CD4-positive, alpha-beta T cell treated with Interleukin-15 for 4 hours (primary cell): ENCODE measurements at places on chromosomes 12 and 14.
A peak's percentile ranks its signal among the peaks of the same experiment; 100 is the strongest.

DNA sequence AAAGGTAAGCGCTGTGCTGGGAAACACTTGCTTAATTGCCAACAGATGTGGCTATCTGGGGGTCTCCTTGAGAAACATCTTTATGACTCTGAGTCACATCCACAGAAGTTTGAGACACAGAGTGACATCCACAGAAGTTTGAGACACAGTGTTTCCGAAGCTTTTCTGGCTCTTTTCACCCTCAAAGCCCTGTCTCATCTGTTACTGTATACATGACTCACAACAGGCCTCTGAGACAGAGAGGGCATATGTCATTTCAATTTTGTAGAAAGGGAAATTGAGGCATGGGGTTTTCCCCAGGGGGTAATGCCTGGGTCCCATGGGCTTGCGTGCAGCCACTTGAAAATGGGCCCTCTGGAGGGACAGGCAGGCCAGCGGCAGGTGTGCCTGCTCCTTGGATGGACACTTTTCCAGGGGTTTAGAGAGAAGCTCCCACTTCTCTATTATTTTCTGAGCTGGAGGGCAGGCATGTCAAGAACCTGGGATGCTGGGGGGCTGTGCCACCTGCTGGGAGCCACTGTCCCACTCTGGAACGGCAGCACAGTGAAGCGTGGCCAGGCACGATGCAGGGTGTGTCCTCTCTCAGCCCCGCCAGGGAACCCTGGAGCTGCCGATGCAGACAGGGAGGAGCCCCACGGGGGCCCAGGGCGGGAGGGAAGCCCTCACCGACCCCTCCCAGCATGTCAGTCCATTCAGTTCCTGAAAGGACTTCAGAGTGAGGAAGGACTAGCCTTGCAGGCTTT is 111.3 kb upstream of the FKBP4 start:
- no peak for DNase-seq

DNA sequence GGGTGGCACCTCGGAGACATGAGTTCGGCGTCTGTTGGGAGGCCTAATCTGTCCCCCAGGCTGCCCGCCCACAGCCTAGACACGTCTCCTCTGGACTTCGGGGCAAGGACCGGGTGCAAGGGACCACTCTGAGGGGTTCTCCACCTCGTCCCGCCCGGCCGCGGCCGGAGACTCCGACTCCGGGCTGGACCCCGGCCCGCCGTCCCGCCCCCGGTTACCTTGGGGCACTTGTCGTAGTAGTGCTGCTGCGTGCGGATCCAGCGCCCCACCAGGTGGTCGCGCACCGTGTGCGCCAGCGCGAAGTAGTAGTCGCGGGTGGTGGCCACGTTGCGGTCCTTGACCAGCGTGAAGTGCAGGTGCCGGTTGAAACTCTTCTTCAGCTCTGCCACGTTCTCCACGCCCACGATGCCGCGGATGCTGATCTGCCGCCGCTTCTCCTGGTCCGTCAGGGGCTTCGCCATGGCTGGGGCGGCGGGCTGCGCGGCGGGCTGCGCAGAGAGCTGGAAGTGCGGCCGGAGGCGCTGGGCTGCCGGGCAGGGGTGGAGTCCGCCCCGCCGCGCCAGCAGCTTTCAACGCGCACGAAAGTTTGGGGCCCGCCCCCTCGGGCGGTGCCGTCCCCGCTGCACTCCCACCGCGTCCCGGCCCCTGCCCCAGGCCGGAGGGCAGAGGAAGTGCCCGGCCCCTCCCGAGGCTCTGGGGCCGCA is at the start of gene PYGL:
Gene PYGL, minus strand, starts transcription at position 541 of the 704 bp plus-strand sequence. Its CDS starts 80 bp downstream, at position 461.
- DNase-seq: no peak

DNA sequence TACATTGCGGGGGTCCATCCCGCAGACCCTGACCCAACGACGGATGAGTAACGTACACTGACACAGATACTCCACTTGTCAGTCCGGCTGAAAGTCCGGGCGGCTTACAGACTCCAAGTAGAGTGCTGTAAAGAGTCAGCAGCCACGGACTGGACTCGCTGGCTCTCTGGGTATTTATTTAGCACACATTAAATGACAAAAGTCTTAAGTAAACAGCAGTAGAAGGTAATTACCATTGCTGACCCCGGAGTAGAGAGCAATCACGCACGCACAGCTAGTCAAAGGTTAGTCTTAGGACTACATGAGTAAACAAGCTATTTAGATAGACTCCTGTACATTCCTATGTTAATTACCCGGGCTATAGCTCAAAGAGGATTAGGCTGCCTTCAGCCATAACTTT is 780.9 kb downstream of the RPS29 start:
- DNase-seq: no peak

- DNase-seq: no peak
These were observed 821.8 kb downstream of the GALC start for GRCh38 chr14:87171141-87171540.

DNA sequence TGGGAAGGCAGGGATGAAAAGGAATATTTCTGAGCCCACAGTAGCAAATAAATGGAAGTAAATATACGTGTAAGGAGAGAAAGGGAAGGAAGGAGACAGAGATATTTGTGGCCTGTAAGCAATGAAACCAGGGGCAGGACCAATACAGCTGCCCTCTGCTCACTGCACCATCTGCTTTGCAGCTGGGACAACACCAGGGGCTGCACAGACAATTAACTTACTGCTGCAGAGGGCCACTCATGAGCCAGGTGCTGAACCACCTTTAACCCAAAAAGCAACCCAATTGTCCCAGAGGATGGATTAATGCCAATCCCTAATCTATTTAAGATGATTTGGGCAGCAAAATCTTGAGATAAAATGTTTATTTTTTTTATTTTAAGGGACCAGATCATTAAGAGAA is 30.6 kb upstream of the TMX1 start:
- DNase-seq: no peak

- no peak for DNase-seq
These were observed 10.9 kb downstream of the HIF1A start for GRCh38 chr14:61706096-61706690.

- no peak for DNase-seq
These were observed 115.0 kb upstream of the PPFIA2 start for GRCh38 chr12:81874166-81874565.

DNA sequence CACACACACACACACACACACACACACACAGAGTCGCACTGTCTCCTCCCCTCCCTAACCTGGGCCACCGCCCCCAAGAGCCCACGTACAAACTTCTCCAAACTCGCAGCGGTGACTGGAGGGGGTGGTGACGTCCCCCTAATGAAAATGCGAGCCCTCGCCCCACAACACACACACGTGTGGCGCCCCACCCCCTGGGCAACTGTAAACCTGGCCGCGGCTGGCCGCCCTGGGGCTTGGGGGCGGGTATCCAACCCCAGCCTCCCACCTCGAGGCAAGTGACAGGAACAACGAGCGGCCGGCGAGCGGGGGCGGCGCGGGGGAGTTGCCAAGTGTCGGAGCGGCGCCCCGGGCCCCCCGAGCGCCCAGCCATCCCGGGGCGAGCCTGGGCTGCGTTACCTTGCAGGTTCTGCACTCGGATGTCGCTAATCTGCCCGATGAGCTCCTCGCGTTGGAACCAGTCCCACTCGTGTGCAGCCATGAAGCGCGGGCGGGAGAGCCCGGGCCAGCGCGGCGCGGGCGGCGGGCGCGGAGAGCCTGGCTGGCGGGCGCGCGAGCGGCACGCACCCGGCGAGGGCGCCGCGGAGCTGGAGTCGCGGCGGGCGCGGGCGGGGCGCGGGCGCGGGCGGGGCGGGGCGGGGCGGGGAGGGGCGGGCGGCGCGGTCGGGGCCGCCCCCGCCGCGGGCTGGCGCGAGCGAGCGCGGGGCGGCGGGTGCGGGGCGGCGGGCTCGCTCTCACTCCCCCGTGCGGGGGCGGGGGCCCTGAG is at the start of gene CLMN:
Gene CLMN, minus strand, starts transcription at position 597 of the 766 bp plus-strand sequence. Its CDS starts 116 bp downstream, at position 481.
- DNase-seq: no peak

- DNase-seq: no peak
These were observed 1756.2 kb upstream of the SEL1L start for GRCh38 chr14:83289896-83290295.

DNA sequence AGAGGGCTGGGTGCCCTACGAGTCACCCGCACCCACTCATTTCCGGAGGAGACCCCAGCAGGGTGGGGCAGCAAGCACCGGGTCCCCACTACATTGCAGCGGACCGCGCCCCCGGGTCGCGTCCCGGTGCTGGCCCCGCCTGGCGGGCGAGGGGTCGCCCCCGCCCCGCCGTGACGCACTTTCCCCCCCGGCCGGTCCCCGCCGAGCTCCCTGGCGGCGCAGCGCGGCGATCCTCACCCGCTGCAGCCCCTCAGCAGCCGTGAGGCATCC is 106.1 kb downstream of the PRICKLE1 start:
- DNase-seq: no peak

GRCh38 chr14:71416392-71416791 is 509.1 kb downstream of the PCNX1 start:
- no peak for DNase-seq

- DNase-seq: no peak
These were observed 54.8 kb upstream of the RASSF8 start for GRCh38 chr12:25903603-25904245.

DNA sequence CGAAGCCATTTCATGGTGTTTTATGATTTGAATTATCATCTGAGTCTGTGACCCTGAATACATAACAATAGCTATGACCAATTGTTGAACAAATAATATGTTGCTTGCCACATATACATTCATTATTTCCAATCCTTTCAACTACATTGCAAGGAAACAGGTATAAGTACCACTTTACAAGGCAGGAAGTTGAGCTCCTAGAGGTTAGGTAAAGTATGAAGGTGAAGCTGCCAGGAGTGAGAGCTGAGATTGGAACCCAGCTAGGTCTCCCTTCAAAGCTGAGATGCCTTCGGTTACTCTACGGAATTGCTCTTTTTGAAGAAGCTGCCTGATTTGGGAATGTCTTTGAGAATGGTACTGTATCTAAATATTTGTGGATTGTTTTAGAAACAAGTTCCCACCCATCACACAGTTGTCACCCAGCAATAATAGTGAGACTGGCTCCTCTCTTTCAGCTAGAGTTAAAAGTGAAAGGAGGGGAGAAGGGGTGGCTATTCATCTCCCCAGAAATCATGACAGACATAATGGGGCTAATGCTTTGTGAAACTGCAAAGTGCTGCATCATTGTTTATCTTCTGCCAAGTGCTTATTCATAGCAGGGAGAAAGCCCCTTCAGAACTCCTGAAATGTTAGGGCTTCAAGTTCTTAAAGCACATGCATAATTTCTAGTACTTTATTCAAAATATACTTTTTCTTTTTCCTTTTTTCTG is 75.9 kb upstream of the AMIGO2 start:
- peak; percentile 28 for DNase-seq

GRCh38 chr14:92459030-92459949 is 54.3 kb upstream of the RIN3 start:
- no peak for DNase-seq

DNA sequence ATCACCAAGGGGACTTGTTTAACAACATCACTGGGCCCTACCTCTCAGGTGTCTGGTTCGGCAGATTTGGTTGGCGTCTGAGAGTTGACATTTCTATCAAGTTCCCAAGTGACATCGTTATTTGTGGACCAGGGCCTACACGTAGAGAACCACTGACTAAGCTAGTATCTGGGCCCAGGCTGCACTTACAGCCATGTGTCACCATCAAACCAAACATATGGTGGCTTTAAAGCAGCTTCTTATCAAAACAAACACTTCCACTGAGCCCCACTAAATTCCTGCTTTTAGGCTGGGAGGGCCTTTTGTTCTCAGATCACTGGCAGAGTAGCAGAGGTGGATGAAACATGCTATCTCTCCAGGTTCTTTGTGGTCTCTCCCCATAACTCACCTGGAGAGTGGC is 220.5 kb downstream of the PELI2 start:
- DNase-seq: no peak

- no peak for DNase-seq
These were observed at the start of gene OR6C70 for GRCh38 chr12:55470088-55470829. Gene OR6C70 (minus strand): TSS chr12:55470138. CDS start chr12:55470138, 0 bp downstream.

DNA sequence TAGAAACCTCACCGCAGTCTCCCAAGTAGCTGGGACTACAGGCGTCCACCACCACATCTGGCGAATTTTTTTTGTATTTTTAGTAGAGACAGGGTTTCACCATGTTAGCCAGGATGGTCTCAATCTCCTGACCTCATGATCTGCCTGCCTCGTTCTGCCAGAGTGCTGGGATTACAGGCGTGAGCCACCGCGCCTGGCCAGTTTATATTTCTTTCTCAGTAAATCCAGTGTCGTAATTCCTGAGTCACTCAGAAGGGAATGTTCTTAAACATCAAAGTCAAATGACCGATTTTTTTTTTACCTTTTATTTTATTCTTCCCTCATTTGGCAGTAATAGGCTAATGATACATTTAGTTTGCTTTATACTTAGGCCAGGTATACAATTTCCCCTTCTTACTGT is 80.5 kb downstream of the FBXO33 start:
- DNase-seq: no peak

- no peak for DNase-seq
These were observed 569.6 kb downstream of the AACS start for GRCh38 chr12:125634813-125635212.

DNA sequence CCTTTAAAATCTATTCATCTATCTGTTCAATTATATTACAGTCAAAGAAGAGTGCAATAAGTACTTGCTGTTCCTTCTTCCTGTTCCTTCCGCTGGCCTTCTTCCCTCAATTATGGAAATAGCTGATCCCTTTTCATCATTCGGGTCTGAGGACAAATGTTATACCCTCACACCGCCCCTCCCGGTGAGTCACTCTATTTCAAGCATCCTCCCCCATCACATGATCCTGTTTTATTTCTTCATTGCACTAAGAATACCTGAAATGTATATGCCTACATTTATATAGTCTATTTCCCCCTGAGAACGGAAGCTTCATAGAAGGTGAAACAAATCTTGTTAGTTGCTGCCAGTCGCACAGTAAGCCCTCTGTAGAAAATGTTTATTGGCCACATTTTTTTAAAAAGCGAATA is 2.5 kb downstream of the SLC38A1 start:
- DNase-seq: peak; percentile 59

GRCh38 chr14:51805541-51805940 is 54.9 kb upstream of the GNG2 start:
- no peak for DNase-seq

GRCh38 chr12:48681399-48681709 is 684 bp downstream of the KANSL2 start:
- no peak for DNase-seq

DNA sequence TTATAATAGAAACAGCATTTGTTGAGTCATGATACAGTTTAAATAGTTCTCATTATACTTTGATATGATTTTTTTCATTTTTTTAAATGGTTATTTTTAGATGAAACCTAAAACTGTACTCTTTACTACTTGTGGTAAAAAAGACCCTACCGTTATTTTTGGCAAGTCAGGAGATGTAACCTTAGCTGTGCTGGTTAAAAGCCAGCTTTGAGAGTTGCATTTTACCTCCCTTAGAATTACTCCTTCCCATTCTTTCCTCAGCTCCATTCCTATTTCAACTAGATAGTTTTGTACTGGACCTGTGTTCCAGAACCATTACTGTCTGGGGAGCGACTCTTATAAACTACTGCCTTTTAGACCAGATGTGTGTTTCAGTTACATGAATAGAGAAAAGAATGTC is 92.0 kb downstream of the RAD51B start:
- no peak for DNase-seq

DNA sequence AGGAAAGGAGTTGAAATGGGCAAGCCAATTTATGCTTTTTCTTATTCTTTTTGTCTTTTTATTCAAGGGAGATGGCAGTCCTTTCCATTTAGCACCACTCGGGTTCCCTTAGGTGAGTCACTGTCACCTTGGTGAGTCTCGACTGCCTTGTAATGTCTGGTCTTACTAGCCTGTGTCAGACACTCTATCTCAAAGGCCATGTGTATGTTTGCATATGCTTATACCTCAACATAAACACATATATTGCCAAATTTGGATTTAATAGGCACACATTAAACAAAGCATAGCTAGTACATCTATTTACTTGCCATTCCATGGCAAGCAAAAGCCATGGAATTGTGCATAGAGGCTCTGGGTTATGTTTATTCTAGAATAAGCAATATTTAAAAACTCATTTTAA is 624.9 kb upstream of the FOXG1 start:
- no peak for DNase-seq

GRCh38 chr12:56487448-56488040 is 417 bp downstream of the GLS2 start:
- DNase-seq: no peak
